ENCODE measurements at places on chromosomes 3 and 15.

DNA sequence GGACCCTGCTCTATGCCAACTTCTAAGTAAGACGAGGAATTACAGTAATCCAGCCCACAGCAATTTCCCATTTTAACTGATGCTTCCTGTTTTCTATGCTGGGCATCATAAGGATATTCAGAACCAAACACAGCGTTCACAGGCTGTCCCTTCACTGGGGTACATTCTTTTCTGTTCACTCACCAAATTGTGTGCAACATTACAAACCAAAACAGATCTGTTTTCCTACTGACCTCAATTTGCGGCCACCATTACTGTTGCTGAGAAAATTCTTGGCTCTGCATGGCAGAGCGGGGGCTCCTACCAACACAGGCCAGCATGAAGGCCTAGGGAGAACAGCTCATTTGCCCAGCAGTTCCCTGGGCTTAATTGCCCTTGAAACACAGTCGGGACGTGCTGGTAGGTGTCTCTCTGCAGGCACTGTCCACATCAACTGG, 76.5 kb downstream of the MYO1E start:
- DNase-seq: no peak

DNA sequence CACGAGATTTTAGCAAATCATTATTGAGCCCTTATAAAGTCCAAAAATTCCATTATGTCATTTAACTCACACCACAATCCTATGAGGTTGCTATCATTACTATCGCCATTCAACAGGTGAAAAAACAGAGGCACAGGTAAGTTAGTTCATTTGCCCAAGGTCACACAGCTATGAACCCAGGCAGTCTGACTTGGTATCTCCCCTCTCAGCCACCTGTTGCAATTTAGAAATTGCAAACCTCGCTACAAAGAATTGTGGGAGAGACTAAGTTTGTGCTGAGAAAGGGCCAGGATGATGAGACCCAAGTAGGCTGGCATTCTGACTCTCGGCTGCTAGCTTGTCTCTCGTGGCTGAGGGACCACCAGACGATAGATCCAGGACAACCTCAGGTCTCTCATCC, 57.7 kb downstream of the LMCD1 start:
- no peak for DNase-seq

DNA sequence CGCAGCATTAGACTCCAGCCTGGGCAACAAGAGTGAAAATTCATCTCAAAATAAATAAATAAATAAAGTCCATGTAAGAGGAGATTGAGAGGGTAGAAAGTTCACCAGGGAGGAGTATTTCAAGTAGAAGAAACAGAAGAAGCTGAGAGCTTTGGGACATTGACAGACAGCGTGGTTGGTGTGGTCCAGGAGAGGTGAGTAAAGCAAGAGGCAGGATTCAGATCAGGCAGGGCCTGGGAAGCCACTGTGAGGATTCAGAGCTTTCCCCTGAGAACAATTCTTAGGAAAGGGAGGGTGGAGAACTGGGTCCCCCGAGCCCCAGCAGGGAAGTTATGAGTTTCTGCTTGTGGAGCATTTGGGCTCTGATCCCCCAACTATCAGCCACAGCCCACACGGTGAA, 54.2 kb upstream of the AMOTL2 start:
- no peak for DNase-seq

- no peak for DNase-seq
Measured at GRCh38 chr3:38645601-38646000, 3.9 kb downstream of the SCN5A start.

GRCh38 chr15:49621887-49622286, 1.0 kb downstream of the DTWD1 start:
- DNase-seq: no peak

GRCh38 chr3:6799264-6799915, 61.5 kb upstream of the GRM7 start:
- no peak for DNase-seq

GRCh38 chr15:73522011-73522410, 79.0 kb downstream of the REC114 start:
- no peak for DNase-seq

DNA sequence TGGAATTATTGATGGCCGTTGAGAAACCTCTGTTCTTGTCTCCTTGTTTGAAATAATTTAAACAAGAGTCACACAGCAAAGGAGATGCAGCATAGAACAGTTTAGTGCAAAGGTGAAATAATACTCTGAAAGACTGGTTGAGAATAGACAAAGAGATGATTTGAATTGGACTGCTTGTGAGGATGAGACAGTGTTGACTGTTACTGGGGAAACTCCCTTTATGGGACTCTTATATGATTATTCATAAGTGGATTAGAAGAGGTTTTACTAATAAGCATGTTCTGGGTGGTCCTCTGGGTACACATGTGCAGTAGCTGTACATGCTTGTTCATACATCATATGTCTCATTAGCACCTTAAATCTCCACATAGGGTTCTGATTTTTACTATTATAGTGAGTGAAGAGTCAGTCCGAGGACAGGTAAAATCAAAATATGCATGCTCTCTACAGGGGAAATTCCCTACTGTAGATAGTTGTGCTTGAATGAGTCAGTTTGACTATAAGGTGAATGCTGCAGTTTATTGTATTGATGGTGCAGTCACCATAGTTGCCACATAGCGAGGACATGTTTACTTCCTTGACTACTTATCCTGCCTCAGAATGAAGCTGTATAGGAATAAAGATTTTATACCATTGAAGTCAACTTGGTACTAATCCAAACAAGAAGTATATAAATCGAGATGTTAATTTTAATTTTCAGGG, 498.7 kb downstream of the CNTN6 start:
- DNase-seq: no peak

DNA sequence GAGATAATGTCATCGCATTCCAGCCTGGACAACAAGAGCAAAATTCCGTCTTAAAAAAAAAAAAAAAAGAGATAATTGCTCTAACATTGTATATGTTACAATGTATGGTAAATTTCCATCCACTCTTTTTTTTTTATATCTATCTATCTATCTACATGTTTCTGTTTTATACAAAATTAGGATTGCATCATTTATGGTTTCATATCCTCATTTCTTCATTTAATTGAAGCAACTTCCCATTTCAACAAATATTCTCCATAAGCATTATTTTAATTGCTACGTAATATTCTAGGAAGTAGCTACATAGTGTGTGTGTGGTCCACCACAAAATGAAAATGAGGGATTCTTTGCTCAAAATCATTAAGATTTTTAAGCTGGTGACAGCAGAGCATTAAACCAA, 18.4 kb downstream of the RBP1 start:
- no peak for DNase-seq

DNA sequence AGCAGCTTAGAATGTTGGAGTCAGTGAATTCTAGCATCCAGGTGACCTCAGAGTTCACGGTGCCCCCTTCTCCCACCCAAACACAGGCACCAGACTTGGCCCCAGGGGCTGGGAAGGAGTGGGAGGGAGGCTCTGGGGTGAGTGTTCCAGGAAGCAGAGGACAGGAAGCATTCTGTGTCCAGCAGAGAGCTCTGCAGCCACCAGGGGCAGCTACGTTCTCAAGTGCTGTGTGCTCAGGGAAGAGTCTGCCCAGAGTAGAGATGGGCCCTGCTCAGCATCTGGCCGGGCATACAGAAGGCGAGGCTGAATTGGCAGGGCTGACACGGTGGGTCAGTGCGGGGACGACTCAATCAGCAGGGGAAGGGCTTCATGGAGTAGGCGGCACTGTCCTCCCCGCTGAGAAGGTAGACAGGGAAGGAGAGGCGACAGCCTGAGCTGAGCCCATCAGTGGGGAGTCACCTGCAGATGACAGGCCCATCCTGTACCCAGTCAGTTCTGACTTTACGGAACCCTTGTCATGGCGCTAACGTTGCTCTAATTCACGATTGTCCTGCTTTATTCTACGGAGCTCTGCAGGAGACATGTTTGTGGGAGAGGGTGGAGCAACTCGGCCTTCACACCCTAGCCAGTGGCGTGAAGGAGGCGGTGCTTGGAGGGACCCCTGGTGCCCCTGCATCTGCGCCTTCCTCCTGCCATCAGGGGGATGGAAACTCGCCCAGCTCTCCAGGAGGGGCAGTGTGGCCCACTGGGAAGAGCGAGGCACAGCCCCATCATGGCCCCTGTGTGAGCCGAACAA, 82.2 kb downstream of the C3orf70 start:
- no peak for DNase-seq

All from activated CD8-positive, alpha-beta memory T cell treated with anti-CD3 and anti-CD28 coated beads for 4 hours (primary cell).